ENCODE measurements at places on chromosomes 1 and 21.

- no peak for DNase-seq
Measured at GRCh38 chr1:21594501-21594900, 74.7 kb downstream of the RAP1GAP start.

DNA sequence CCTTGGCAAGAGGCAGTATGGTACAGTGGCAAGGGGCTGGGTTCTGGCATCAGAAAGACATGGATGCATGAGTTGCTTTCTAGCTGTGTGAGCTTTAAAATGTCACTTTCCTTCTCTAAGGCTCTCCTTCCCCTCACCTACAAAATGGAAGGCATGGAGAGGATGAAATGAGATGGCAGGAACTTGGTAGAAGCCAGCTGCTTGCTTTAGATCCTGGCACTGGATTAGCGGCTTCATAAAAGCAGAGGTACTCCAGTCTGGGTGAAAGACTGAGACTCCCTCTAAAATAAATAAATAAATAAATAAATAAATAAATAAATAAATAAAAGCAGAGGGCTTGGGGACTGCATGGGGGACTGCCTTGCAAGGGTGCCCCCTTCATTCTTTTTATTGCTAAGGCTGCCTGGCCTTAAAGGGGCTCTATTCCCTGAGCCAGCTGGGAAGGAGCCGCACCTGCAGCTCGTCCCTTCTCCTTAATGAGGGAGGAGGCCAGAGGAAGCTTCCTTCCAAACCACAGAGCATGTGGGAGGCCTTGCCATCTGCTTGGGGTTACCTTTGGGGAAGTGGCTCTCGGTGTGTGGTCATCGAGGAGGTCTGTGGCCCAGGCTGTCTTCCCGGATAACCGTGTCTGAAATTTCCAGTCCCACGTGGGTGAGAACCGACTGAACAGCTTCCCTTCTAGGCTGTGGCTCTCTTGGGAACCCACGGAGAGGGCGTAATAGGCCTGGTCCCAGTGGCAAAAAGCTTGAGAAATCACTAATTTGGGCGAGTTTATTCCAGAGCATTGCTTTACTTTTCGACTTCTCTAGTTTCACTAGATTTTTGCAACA is 2.0 kb upstream of the ATP13A2 start:
- no peak for DNase-seq

DNA sequence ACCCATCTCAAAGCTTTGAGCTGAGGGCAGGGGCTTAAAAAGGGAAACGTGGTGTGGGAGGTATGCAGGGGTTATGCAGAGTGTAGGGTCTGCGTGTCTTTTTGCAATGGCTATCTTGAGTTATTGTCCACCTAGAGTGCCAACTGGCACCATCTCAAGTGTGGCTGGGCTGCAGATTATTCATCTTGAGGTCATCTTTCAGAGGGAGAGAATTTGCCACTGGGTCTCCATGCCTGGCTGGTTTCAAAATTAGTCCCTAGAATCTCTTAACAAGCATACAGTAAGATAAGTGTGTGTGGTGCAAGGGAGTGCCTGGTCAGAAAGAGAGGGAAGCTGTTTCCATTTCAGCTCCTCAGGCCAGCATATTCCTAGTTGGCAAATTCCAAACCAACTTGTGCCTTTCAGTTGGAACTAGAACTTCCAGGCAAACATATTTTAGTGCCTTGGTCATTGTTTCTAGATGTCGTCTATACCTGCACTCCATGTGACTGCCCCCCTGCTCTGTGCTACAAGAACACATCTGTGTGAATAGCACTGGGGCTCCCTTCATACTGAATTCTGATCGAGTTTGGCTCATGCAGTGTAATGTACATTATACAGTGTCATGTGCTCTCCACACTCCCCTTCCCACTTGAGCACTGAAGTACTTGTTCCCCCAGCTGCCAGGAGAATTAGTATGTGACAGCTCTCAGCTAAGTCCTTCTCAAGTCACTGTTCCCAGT is 5.0 kb upstream of the OR2T8 start:
- no peak for DNase-seq

- DNase-seq = no peak
Measured at GRCh38 chr1:153646672-153647345, 11.7 kb upstream of the SNAPIN start.

- no peak for DNase-seq
Measured at GRCh38 chr1:96424877-96425276, 296.7 kb upstream of the PTBP2 start.

DNA sequence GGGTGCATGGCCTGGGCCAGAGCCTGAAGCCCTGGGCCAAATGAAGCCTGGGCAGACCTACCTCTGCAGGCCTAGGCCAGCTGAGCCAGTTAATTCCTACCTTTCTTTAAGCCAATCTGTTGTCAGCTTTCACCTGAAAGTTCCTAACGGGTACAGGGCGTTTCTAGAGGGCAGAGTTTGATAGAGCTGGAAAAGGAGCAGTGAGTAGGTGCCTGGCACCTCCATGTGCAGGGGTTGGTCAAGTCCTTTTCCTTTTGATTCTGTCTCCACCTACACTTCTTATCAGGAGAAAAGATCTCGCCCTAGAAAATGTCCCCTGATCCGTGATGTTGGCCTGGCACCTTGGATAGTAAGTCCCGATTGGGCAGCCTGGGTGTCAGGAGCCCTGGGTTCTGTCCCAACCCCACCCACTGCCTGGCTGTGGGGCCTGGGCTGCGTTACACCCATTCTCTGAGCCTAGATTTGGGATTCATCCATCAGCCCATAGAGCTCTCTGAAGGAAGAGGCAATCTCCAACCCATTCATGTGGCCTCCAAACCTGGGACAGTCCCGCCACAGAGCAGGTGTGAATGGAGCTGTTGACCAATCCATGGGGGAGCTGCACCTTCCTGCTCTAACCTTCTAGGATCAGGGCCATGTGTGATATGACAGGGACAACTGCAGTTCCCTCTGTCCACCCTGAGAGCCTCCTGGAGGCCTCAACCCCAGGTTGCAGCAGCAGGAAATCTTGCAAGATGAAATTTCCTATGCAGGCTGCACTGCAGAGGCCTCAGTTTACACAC is 304.3 kb downstream of the MATN1 start:
- DNase-seq = no peak

DNA sequence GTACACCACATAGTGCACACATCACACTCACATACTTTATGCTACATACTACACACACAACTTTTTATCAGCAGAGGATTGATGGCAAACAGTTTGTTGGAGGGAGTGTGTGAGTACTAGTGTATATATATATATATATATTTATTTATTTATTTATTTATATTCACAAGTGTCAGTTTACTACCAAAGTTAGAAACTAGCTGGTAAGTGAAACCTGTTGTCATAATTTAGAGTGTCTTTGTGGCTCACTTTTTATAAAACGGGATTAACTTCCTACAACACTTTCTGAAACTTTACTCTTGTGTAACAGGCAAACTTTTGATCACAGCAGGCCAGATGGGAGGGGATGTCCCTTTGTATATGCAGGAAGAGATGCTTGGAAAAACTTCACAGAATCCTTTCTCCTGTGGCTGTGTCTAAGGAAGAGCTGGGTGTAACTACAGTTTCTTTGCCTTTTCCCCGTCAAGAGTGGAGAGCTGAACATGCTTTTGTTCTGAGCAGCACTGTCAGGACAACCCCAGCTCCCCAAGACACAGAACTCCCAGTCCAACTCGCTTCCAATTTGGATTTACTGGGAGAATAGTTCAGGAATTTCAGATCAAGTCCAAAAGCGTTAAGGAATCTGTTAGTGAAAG is 1.9 kb upstream of the SAMD13 start:
- DNase-seq = no peak

GRCh38 chr1:201686714-201687455 is 142.1 kb upstream of the IPO9 start:
- peak; percentile 89 for DNase-seq

DNA sequence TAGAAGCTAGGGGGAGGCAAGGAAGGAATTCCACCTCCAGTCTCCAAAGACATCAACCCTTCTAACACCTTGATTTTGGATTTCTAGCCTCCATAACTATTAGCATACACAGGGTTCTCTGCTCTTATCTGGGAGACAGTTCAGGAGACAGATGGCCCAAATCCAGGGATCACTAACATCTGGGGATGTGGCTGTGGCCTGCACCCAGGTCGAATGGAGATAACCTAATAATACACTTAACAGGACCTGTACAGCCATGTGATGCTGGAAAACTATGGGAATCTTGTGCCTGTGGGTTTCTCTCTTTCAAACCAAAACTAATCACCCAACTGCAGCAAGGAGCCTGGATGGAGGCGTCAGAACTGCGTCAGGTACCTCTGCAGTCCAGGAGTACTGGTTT is 47.6 kb downstream of the KIAA0319L start:
- DNase-seq = no peak

- DNase-seq = peak; percentile 65
Measured at GRCh38 chr1:45359882-45360513, 19.8 kb upstream of the MUTYH start.

- DNase-seq = no peak
Measured at GRCh38 chr1:95028954-95029353, 43.8 kb downstream of the ALG14 start.

GRCh38 chr1:167332503-167332902 is 111.8 kb downstream of the POU2F1 start:
- DNase-seq = no peak
